ENCODE measurements at places on chromosomes 1 and 21.

DNA sequence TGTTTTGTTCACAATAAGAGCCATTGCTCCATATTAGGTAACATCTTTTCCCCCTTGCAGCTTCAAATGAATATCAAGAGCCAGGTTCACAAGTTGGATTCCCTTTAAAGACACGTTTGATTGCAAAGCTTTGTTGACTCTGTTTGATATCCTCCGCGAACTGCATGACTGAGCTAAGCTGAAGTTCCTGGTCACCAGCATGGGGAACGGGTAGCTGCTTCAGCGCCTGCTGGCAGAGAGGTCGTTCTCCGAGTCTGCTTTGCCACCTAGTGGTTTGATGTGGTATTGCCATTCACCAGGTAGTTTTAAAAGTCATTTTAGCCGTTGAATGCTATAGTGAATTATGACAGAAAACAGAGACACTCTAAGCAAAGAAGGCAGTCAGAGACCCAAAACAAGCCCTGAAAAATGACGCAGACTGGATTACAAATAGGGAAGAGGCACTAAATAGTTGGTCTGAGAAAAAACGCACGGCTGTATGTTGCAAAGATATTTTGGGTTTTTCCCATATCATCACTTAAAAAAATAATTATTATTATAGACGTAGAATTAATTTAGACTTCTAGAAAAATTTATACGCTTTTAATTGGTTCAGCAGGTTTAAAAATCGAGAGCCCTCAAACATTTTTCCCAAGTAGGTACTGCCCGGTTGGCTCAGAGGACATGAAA lies 193.5 kb upstream of the FMN2 start:
- peak; percentile 76 for DNase-seq

DNA sequence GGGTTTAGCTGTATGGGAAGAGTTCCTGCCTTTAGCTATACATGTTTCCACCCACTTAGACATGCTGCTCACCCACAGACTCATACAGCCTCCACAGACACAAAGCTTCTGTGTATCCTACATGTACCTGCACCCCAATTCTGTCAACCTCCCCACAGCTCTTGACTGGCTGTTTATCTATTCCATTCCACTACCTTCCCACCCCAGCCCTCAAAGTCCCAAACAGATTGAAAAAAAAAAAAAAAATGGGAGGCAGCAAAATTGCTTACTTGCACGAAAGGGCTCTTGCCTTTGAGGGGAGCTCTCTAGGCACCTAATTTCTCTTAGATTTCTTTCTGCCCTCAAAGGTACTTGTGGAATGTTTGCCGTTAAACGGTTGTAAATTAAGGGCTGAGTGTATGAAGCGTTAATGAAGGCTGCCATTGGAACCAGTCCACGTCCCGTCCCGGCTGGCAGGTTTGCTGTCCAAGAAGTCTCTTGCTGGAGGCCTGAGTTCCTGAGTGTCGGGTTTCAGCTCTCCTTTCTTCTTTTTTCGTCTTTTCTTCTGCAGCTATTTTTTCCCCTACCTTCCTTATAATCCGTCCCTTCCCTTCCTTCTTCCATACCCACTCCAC lies 43.6 kb downstream of the PBX1 start:
- DNase-seq: peak; percentile 71

- DNase-seq: no peak
These were observed 10.9 kb upstream of the MPZL1 start for GRCh38 chr1:167710836-167711235.

DNA sequence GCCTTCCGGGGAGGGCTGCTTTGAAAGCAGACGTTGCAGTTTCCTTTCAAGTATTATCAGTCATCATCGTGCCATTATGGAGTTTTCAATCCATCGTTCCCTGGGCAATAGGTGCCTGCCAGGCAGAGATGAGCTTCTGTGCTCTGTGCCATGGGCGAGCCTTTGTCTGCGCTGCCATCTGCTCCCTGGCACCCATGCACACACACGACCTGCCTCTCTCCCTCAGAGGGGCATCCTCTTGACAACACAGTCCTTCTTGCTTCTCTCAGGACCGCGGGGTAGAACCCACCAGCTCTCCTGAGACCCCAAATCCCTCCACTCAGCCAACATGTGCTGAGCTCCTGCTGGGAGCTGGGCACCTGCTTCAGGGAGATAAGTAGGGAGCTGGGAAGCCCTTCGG lies 149.3 kb downstream of the HMGB4 start:
- DNase-seq: no peak

DNA sequence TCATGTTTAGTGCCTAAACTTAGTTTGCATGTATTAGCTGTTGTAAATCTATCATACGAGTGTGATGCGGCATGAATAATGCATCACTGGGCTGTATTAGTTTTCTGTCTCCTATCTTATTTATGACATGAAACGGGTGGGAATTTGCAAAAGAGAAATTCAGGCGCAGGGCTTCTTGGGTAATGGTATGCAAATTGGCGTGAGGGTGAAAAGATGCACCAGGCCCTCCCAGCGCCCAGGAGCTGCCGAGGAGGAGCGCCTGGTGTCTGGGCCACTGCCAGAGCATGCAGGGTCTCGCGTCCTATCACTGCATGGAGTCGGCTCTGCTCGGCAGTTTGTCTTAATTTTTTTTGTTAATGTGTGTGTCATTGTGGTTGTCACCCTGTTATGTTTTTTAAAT lies 82.9 kb upstream of the ACTL8 start:
- DNase-seq: no peak

DNA sequence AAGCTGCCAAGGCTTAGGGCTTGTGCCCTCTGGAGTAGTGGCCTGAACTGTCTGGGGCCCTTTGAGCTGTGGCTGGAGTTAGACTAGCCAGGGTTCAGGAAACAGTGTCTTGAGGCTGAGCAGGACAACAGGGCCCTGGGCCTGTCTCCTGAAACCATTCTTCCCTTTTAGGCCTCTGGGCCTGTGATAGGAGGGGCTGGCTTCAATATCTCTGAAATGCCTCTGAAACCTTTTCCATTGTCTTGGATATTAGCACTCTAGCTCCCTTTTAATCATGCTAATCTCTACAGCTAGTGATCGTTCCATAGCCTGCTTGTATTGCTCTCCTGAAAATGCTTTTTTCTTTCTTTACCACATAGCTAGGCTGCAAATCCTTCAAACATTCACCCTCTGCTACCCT lies 135.3 kb downstream of the ADGRL4 start:
- no peak for DNase-seq

DNA sequence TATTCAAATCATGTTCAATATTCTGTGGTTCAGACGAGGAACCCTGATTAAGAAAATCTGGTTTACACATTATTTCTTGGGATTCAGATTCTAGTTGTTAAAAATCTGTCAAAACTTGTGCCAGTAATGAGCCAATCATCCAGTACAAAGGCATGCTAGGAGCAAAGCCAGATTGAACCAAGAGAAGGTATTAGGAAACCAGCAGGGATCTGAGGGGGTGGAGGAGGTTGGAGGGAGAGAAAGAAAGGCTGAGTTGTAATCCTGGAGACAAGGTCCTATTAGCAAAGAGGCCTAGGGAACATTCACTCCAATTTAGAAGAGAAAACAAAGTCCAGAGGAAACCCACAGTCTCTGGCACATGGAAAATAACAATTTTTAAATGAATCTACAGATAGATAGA lies 352.9 kb downstream of the LTN1 start:
- DNase-seq: no peak

GRCh38 chr1:90838720-90839119 lies 121.6 kb upstream of the BARHL2 start:
- no peak for DNase-seq

- DNase-seq: no peak
These were observed 33.1 kb upstream of the ETS2 start for GRCh38 chr21:38772646-38773045.

DNA sequence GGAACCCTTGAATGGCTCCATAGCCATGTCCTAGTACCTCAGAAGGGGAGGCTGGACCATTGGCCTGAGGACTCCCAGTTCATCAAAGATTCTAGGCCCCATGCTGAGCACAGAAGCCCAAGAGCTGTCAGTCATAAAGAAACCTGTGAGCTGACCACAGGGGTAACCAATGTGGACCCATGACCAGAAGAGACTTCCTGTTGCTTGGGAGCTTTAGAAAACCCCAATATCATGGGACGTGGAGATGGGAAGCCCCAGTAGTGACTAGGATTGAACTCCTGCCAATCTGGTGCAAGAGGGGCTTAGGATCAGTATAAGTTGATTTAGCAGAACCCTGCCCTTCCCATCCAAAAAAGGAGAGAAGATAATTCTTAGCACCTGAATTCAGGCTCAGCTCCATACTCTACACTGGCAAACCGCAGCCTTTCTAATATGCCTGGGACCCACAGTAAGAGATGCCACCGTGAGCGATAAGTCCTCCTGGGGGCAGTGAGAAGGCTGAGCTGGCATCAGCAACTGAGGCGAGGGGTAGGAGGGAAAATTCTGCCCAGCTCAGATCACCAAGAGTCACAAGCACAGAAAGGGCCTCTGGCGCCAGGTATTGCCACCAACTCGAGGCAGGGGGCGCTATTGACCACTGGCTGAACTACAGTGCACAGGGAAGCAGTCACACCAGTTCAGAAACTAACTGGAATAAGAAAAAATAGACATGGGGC lies 108.9 kb downstream of the CAPN8 start:
- DNase-seq: peak; percentile 5

GRCh38 chr1:177008653-177009052 lies 155.9 kb downstream of the ASTN1 start:
- no peak for DNase-seq

DNA sequence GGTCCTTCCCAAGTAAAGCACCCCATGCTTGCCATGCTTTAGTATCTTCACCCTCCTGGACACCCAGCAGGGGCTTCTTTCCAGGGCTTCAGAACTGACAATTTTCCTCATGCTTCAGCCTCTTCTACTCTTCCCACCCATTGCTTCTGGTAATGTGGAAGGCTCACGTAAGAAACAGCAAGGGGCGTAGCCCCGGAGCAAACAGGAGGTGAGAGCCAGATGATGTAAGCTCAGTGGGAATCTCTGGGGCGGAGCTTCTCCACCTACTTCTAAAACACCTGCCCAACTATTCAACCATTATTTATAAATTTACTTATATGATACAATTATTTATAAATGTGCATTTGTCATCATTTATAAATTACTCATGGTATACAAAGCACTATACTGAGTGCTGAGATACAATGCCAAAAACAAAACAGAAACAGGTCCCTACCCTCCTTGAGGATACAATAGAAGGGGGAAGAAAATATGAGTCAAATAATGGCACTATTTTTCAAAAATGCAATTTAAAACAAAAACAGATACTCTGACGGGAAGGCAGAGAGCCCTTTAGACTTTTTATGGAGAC lies 140.1 kb upstream of the CAMK1G start:
- no peak for DNase-seq
